ENCODE measurements at places on chromosomes 1 and 21. TPM values are rescaled to one million over a fixed set of nuclear protein-coding genes. Genes with fewer than 3 reads are reported as not detected.

The FAM163A gene
- total RNA-seq = not detected

The NBPF20 gene
- 9.7 TPM for total RNA-seq

The ABL2 gene
- total RNA-seq = 20.7 TPM

The HSD3B1 gene
- total RNA-seq = not detected

The CFHR3 gene
- total RNA-seq = not detected

GRCh38 chr1:44608141-44608540 is 66.1 kb downstream of the TMEM53 start:
- no peak for DNase-seq

DNA sequence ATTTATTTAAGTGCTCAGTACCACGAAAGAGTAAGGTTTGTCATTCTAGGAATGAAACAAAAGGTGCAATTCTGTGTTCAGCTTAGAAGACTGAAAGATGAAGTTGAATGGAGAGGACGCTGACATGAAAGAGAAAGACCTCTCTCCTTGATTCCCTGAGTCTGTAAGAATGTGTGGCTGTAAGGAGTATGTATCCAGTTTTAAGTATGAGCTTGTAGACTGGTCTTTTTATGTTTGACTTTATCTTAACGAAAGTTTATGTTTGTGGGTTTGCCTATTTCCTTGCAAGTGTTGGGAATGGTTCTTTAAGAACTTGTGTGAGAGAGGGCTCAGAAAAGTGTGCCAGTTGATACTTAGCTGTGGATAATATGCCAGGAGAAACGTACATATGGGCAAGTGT is 1.4 kb downstream of the CHD1L start:
- no peak for DNase-seq

- DNase-seq = no peak
These were observed 843 bp upstream of the BCAN start for GRCh38 chr1:156640842-156641706.

DNA sequence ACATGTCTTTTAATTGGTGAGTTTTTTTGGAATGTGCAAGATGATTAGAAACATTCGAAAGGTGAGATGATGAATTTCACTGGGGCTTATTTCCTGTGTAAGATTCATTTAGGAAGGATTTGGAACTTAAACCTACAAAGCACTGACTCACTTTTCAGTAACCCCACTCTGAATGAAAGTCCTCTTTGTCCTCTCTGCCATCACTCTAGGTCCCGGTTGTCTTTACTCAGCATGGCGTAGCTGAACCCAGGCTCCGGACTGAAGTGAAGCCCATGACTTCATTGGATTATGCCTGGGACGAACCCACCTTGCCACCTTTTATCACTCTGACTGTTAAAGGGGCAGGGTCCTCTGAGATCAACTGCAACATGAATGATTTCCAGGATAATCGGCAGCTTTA is 139.4 kb downstream of the VPS13D start:
- DNase-seq = no peak

DNA sequence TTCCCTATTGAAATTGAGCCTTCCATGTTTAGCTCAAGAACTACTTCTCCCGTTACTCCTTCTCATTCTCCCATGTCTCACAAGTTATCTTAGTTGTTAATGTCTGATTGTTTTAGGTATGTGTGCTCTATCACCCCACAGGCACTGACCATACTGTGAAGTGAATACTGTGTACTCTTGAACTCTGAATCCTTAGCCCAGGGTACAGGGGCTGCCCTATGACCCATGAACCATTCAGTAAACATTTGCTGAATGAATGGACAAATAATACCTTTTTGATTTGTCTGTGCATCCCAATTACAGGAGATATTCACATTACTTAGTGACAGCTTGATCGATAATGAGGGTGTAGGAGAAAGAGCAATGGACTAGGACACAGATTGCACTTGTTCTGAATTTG is 169.4 kb upstream of the BEND5 start:
- DNase-seq = no peak

Data from B cell (primary cell).